Karpas-422 (cell line): ENCODE measurements at places on chromosomes 3 and 15. TPM values are rescaled to one million over a fixed set of nuclear protein-coding genes. Genes with fewer than 3 reads are reported as not detected.
A peak's percentile ranks its signal among the peaks of the same experiment; 100 is the strongest.

GRCh38 chr15:70680817-70681216, 82.5 kb downstream of the UACA start:
- DNase-seq: peak; percentile 26

DNA sequence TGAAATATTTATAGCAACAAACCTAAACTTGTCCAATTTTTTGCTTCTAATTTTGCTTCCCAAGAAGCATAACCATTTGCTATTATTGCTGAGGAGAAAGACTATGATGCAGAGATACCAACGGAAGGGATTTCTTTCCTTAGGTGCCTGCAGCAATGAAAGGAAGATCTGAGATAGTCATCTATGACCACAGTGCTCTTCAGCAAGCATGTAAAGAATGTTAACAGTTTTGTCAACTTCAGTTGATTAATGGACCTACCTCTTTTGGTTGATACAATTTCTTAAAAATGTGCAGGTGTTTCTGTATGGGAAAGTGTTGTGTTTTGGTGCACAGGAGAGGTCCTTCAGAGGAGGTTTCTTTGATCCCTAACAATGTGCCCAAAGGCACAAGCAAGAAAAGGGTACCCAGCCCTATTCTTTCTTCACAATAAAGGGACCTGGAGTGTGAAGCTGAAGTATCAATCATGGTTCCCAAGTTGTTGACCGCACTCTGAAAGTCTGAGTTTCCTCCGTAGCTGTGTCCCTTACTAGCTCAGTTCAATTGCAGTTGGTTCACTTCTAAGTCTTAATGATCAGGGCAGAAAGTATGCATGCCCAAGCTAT, 307.7 kb upstream of the KCNH8 start:
- no peak for DNase-seq

DNA sequence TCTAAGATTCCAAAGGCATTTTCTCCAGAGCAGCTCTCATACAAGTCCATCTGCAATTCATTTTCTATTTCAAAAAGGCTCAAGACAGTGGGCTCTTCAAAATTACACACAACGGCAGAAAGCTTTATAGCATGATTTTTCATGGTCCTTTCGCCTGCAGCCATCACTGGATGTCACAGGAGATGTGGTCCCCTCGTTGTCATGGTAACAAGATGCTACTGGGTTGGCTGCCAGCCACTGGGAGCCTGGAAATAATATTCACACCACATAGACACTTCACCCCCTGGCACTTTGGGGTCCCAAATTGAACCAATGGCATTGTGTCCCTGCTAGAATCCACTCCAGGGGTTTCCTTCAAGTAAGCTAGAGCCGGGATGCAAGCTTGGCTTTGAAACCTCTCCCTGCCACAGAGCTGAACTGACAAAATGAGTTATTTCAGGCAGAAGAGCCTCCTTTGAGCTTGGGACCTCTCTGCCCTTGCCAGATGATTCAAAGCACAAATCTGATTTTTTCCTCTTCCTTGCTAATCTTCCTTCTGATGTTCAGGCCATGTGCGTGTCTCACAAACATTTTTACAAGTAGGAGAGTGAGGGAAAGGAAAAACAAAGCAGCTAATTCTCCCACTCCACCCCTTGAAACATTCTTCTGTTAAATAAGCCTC, 512.6 kb upstream of the ADAMTS9 start:
- DNase-seq: no peak

DNA sequence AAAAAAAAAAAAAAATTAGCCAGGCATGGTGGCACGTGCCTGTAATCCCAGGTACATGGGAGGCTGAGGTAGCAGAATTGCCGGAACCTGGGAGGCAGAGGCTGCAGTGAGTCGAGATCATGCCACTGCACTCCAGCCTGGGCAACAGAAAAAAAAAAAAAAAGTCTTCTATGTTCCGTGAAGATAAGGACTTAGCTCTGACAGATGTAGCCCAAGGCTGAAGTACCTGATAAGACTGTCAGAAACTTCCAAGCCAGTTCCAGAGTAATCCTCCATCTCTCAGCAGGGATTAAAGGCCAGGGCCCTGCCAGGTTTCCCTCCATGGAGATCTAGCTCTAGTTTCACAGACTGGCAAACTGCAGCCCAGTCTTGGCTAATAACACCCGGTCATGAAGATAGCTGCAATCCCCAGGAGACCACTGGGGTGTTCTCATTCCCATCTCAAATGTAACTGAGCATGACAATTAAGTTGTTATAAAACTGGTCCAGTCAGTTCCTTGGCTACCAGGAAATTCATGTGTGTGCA, 8.5 kb downstream of the CDCP1 start:
- no peak for DNase-seq

Gene LAMB2
- total RNA-seq: 3.8 TPM in 1 of 2 replicates, not detected in the other
